ENCODE measurements at places on chromosomes 12 and 14. TPM values are rescaled to one million over a fixed set of nuclear protein-coding genes. Genes with fewer than 3 reads are reported as not detected.
A peak's percentile ranks its signal among the peaks of the same experiment; 100 is the strongest.

DNA sequence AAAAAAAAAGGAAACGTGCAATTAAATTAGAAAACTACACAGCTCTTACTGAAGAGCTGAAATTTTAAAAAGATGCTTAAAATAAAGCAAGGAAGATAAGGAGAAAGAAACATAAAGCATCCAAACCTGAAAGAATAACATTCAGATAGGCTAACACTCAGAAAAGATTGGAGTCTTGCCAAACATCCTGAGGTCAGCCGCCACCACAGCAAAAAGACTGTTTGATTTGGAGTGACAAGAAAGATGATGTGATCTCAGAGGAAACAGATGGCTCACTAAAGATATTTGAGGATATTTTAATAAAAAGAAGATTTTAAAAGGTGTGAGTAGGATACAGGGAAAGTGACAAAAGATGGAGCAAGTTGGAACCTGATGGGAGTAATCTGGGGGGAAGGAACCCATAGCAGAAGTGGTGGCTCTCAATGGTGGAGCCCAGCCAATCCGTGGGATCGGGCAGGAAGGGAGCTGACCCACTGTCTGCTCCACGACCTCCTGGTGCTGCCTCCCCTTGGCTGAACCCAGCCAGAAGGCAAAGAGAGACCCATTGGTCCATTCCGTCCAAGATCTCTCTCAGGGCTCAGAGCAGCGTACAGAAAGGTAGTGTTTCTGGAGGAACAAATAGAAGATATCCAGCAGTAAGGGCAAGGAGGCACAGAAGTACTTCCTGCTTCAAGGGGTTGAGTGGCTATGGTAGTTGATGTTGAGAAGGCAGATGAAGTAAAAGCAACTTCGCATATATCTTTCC, 469.6 kb downstream of the RGS6 start:
- no peak for DNase-seq

DNA sequence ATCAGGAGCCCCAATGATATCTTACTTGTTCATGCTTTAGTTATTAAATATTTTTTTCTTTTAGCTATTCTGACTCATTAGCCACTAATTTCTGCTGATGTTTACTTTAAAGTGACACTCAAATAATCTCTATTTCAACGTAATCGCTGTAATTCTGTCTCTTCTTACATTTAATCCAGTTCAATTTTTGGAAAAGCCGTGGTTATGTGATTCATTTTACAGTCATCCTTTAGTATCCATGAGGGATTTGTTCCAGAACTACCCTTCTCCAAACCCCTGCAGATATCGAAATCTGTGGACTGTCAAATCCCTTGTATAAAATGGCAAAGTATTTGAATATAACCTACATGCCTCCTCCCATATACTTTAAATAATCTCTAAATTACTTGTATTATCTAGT, 1103.4 kb downstream of the LRFN5 start:
- DNase-seq: no peak

GLIPR1L1 gene
- total RNA-seq: not detected

P2RX7 gene
- total RNA-seq: 1.2 TPM

- DNase-seq: no peak
These were observed 22.2 kb downstream of the RALGAPA1 start for GRCh38 chr14:35786856-35787255.

- no peak for DNase-seq
These were observed 223.9 kb downstream of the PTPRO start for GRCh38 chr12:15546102-15546701.

DNA sequence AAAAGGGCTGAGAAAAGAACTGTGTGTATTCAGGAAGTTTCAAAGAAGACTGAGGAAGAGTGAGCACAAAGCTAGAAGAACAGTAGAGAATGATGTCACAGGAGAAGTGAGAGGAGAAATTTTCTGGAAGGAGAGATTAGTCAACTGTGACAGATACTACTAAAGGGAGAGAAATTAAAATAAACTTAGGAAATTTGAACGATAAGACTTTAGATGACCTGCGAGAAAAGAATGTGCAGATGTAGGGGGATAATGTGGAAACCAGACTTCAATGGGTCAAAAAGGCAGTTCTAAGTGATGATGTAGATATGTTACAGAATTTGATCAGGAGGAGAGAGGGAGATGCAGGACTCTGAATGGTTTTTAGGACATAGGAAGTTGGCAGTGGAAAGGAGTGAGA, 287.4 kb downstream of the SYT1 start:
- peak; percentile 43 for DNase-seq

ANKRD33 gene
- total RNA-seq: not detected

- no peak for DNase-seq
These were observed 52.5 kb downstream of the TESPA1 start for GRCh38 chr12:54932038-54932437.

DNA sequence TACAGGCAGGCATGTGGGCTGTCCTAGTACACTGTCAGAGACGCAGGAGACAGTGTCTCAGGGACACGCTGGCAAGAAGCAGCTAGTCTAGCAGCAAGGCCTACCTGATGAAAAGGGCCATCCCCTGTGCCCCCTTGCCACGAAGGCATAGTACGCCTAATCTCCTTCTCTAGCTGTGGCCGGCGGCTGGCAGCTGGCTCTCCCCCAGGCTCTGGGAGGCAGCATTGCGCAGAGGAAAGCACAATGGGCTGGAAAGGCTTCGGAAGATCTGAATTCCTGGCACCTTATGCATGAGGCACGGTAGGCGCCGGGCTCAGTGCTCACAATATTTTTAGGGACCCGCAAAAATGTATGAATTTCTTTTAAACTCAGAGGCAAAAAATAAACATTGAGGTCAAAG, 16.0 kb upstream of the PLEKHH1 start:
- DNase-seq: no peak

GRCh38 chr14:76936483-76936882, 92.0 kb downstream of the IRF2BPL start:
- no peak for DNase-seq

- DNase-seq: no peak
These were observed 34.0 kb upstream of the TPH2 start for GRCh38 chr12:71904629-71905028.

MIPOL1 gene
- 28.3 TPM for total RNA-seq

SRRM4 gene
- total RNA-seq: not detected

DNA sequence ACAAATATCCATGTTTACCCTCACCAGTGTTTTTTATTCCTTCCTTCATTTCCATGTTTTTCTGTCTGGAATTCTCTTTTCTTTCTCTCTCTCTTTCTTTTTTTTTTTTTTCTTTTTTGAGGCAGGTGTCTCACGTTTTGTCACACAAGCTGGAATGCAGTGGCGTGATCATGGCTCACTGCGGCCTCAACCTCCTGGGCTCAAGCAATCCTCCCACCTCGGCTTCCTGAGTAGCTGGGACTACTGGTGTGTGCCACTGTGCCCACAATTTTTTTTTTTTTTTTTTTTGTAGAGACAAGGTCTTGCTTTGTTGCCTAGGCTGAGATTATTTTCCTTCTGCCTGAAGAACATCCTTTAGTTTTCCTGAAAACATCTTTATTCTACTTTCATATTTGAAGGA, 15.0 kb upstream of the AMIGO2 start:
- peak; percentile 94 for DNase-seq

GRCh38 chr12:119406308-119406707, 71.8 kb downstream of the CCDC60 start:
- no peak for DNase-seq

FAM186B gene
- 0.64 TPM for total RNA-seq

DNA sequence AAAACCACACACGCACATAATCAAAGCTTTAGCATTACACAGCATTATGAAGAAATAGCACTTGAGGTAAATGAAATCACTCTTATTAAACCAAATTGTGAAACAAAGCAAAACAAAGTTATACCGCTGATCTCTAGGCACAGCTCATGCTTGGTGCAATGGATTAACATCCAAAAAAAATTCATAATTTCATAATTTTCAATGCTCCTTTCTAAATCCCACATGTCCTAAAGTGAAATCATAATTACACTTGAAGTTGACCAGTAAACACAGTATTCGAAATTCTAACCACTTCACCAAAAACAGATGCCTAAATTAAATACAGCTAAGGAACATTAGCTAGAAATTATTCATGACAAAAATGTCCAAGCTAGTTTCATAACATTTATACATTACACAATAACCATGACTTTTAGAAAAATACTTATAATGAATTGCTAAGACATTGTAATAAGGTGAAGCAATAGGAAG, 1.5 kb downstream of the MLH3 start:
- no peak for DNase-seq

All from Caki2 (cell line).